Natural killer cell treated with Interleukin-12 subunit alpha and Interleukin-12 subunit beta and Interleukin-15 and Interleukin-18, amount 100 ng/mL, for 72 hours (primary cell): ENCODE measurements at places on chromosomes 2 and 18. TPM values are rescaled to one million over a fixed set of nuclear protein-coding genes. Genes with fewer than 3 reads are reported as not detected.

- DNase-seq, result no peak
- H3K4me3 ChIP-seq, result no peak overlapping the region
- H3K36me3 ChIP-seq, result no peaks in the 10 kb centered on the region
- H3K4me1 ChIP-seq, result no peaks in the 10 kb centered on the region
- no peak overlapping the region for H3K27ac ChIP-seq
Observed at GRCh38 chr2:103823847-103824246, 1030.1 kb upstream of the POU3F3 start.

DNA sequence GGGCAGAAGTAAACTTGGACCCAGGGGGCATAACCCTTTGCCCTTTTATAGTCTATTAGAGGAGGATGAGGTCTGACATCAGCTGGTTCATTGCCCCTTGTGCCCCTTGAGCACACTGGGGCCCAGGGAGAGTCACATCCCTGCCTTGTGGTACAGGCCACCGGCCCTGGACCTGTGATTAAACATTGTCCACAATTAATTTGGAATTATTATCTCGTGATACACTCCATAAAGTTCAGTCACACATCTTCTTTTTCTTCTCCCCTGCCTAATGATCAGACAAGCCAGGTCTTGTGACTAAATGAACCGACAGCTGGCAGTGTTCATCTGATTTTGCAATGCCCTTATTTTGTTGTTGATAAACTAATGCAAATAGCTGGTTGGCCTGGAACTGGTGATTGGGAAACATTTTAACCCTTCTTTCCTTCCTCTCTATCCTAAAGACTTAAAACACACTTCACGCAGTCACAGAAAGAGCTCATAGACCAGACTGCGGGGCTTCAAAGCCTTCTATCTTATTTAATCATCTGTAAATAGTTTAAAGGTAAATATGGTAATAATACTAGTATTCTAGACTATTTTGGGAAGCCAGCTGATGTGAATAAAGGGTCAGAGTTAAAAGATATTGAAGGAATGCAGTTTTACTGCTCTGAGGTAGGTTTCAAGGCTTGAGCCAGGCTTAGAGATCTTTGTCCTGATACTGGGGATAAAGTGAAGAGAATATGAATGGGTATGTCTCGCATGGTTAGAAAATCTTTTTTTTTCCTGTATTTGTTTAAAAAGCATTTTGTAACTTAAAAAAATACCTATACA lies 13.4 kb downstream of the IL1R1 start:
- no peak overlapping the region for H3K27ac ChIP-seq
- DNase-seq, result no peak

- H3K36me3 ChIP-seq, result no peaks in the 10 kb centered on the region
- no peak overlapping the region for H3K4me3 ChIP-seq
- H3K27ac ChIP-seq, result no peak overlapping the region
- H3K4me1 ChIP-seq, result no peaks in the 10 kb centered on the region
- no peak for DNase-seq
Observed at GRCh38 chr2:39455826-39456225, 18.7 kb upstream of the MAP4K3 start.

DNA sequence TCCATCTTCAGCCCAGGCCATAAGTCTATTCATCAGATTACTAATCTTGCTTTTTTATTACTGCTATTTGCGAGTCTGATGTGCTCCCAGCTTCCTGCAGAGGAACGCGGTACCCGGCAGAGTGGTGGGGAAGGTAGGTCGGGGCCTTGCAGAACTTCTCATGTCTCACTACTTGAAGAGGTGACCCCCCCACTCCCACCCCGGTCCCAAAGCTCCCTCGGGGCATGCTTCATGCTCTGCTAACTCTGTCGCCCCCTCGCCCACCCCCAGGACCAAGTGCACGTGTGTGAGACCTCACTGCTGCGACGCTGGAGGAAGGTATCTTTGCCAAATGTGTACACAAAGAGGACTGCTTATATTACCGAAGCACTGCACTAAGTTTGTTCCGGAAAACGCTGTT lies 129.4 kb upstream of the RAB12 start:
- H3K27ac ChIP-seq, result no peak overlapping the region
- no peaks in the 10 kb centered on the region for H3K36me3 ChIP-seq
- no peaks in the 10 kb centered on the region for H3K4me1 ChIP-seq

Gene COL5A2
- 0.14 TPM for total RNA-seq

GRCh38 chr2:145622285-145622684 lies 1102.4 kb upstream of the ZEB2 start:
- no peak for DNase-seq
- no peak overlapping the region for H3K27ac ChIP-seq
- no peaks in the 10 kb centered on the region for H3K36me3 ChIP-seq
- H3K27me3 ChIP-seq, result peaks cover 2% of the 10 kb centered on the region
